ENCODE measurements at places on chromosomes 7 and 10.

DNA sequence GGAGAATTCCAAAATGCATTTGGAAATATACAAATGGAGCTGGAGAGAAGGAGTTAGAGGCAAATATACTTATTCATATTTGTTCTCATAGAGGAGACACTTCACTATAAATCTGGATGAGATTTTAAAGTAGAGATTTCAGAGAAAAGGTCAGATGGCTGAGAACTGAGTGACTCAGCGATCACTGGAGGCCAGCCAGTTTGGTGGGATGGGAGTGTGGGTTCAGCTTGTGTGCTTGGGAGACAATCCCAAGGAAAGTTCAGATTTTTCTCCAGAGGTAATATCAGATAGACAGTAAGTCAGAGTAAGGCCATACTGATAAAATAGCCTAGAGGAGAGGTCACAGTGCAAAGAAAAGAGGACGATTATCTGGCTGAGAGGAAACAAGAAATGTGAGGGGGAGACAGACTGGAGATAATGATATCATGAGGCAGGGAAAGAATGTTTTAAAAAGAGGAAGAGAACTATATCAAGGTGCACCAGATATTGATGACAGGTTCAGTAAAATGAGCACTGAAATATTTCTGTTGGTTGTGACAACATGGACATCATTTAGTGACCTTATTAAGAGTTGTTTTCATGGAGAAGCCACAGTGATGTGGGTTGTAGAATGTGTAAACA lies 67.0 kb downstream of the MDFIC start:
- DNase-seq = peak; percentile 40

DNA sequence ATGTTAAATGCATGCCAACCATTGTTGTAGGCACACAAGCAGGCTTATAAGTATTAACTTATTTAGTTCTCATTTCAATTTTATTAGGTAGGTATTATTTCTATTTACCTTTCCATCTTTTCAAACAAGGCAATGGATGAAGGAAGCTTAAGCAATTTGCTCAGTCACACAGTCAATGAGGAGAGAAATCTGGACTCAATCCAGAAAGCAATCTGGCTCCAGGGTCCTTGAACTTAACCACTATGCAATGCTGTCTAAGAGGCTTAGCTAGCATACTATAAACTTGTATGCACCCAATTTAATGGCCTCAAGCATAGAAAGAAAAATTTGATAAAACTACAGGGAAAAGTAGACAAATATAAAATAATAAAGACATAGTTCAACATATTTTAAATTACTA lies 88.6 kb downstream of the VWDE start:
- peak; percentile 22 for DNase-seq

DNA sequence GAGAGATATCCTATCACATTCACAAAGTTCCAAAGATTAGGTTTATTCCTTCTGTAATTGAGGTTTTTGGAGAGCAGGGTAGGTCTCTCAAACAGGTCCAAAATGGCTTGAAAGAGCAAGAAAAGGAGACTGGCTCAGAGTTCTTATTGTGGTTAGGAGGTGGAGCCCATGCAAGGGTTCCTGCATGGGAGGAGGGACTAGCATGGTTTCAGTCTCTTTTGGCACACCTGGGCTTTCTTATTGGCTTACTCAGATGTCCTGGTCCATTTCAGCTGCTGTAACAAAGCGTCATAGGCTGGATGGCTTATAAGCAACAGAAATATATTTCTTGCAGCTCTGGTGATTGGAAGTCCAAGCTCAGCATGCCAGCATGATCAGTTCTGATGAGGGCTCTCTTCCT lies 493.1 kb downstream of the REEP3 start:
- no peak for DNase-seq

DNA sequence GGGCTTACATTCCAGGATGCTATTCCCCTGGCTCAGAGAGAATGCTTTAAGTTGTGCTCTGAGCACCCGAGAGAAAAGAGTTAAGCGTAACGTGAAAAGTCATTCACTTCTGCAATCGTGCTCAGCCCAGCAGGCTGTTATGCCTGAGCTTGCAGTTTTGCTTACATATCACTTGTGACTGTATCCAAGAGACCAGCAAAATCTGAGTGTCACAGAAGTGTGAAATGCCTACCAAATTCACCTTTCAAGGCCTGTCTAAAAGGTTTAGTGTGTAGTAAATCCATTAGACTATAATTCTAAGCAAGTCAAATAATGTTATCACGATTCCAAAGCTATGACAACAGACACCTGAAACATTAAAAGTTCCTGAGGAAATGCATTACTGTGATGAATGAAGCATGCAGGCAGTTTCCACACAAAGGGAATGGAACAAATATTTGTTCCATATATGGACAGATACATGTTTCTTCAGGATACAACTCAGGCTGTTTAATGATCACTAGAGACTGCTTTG lies 20.1 kb downstream of the ITGB1 start:
- peak; percentile 64 for DNase-seq

- no peak for DNase-seq
These were observed 301.4 kb downstream of the AHR start for GRCh38 chr7:17599733-17600339.

GRCh38 chr10:45625879-45626278 lies 46.7 kb downstream of the ZFAND4 start:
- DNase-seq = no peak

DNA sequence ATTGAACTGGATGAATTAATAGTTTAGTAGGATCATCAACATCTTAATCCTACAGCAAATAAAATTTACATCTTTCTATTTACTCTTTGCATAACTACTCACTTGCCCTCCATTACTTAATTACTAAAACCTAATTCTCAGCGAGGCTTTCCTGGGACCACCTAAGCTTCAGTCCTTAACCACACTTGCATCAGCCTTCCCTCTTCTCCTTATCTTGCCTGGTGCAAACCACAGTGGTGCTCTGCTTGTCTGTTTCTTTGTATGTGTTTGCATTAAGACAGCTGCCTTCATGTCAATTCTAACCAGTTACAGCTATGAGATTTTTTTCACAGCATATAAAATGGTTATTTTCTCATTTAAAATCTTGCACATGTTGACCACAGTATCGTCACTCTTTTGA lies 72.6 kb upstream of the ZNF92 start:
- no peak for DNase-seq

DNA sequence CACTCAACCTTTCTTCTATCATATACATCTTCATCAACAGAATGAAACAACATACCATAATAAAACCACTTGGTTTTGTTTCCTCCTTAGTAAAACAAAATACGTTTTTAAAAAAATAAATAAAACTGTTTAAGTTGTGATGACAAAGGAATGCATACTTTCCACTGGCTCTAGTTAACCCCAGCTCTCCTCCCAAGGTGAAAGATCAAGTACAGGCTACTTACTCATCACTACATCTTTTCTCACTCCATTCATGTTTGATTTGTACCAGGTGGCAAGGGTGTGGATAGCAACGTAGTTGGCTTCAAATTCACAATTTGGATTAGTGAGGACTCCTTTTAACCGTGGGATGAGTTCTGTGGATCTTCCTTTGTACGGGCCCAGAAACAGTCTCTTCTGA lies 14.7 kb downstream of the OGA start:
- no peak for DNase-seq

DNA sequence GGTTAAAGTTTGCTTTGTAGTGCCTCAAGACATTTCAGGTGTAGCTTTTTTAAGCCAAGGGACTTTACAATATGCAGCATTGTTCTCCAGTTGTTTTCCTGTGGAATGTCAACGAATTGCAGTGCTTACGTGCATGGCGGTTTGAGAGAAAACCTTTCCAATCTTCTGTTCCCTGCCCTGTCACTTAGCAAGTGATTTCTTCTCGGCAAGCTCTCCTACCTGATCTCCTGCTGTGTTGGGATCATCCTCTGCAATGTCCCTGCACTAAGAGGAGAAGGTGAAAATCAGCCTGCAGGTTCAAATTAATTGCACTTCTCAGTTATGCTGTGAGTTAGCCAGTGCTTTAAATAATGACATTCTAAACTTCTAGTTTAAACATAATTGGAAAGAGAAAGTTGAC lies 197.6 kb upstream of the FZD1 start:
- DNase-seq = no peak

- DNase-seq = no peak
These were observed 6.5 kb downstream of the ANLN start for GRCh38 chr7:36396150-36396549.

DNA sequence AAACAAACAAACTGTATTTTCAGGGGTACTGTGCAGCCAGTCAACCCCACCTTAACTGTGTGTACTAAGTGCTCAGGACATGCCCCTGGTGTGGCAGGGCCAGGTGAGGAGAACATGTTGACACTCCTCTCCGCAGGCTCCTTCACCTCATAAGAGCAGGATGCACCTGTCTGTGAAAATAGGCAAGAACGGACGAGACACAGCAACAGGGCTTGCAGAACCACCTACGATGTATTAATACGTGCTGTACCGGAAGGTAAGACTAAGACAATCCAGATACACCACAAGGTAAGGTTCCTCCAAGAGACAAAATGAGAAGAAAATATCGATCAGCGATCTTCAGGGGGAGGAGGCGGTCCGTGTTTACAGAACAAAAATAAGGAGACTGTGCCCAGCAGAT lies 65.8 kb upstream of the CAMK2B start:
- no peak for DNase-seq

- DNase-seq = no peak
These were observed 304.2 kb downstream of the PCDH15 start for GRCh38 chr10:54496852-54497251.

DNA sequence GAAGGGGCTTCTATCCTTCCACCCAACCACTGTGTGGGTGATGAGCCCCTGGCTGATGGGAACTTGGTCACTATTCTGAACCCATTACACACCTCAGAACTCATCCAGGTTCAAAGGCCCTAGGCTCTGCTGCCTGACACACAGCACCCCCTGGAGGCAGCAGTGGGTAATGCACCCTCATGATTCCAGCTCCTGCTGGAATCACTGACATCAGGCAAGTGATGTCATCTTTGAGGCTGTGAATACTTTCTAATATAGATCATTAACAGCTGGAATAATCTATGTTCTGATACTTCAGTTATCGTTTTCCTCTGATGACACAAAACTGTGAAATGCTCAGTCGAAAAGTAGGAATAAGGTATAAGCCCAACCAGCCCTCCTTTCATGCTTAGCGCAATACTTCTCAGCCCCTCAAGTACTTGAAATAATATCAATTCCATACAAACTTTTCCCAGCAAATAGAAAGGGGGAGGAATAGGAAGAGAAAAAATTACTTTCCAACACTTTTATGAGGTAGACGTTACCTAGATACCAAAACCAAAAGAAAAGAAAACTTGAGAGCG lies 7.5 kb upstream of the RBP3 start:
- peak; percentile 75 for DNase-seq

DNA sequence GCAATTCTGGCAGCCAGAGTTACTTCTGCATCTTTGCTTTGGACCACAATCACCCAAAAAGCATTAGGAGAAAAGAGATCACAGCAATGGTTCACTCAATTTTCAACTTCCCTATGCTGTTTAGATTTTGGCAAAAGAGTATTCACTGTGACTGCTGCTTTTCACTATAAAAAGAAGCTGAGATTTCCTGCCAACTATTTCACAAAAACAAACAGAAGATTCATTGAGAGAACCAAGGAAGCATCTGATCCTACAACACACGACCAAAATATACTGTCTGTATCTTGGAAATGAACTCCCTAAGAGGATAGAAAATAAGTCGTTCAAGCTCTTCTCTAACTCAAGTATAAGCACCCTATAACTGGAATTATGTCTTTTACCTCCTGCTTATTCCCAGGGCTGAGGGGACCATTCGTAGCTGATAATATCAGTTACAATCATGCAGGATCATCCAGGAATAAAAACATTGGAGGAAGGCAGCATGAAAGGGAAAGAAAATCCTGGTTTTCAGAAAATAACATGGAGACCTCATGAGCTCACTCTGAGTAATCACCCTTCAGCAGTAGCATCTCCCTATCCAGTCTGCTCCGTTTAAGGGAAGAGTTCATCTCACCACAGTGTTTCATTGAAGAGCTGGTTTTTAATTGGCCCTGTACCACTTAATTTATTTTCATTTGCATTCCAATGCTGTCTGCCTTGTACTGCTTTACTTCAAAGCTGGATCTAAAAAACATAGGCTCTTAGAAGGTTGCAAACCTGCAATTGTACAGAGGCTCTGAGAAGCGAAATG lies 256.2 kb downstream of the PAXIP1 start:
- DNase-seq = no peak

DNA sequence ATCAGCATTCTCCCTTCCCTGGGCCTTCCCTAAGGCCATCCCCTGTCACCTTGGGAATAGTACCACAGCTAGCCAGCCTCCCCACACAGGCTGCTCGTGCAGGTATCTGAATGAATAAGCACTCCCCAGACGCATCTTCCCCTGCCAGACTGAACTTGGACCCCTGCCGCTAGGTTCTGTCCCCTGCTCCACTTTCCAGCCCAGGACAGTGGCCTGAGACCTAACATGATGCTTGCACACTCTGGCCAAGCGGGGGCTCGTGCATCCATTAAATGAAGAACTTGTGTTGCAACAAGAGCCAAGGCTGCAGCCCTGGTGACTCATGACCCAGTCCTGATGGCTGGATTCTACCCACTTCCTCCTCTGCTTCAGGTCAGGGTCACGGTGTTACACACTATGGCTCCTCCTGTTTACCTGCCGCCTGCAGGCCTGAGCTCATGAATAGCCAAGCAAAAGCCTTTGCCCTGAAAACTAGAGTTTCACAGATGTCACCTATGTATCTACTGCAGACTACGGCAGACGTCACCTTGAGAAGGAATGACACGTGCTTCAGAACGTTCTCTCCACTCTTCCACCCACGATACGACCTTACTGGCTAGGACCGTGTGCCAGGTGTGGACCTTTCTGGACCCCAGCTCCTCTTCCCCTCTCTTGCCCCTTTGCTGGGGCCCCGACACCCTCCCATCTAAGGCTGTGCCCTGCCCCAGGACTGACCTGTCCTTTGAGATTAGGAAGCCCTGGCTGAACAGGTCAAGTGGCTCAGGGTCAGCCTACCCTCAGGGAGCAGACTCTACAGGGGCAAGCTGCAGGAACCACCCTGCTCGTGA lies 6.5 kb downstream of the ASB13 start:
- peak; percentile 85 for DNase-seq

- peak; percentile 31 for DNase-seq
These were observed 178.5 kb downstream of the KCNMA1 start for GRCh38 chr10:77458986-77459590.

GRCh38 chr10:133444342-133445267 lies 9.1 kb upstream of the SCART1 start:
- no peak for DNase-seq

DNA sequence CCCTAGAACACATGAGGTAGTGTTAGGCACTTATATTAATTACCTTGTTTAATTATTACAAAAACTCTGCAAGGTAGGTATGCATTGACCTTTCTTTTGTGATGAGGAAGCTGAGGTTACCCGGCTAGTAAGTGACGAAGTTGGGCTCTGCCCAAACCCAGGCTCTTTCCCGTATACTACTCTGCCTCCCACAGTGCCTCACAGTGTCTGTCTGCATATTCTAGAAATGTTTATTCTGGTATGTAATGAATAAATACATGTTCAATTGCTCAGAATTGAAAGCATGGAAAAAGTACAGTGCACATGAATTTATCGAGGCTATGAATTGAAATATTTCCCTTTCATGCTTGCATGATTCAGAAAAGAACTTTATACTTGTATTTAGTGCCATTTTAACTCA lies 304.9 kb downstream of the PHTF2 start:
- no peak for DNase-seq
